T-helper 1 cell (primary cell): ENCODE measurements at places on chromosomes 6 and 20.
A peak's percentile ranks its signal among the peaks of the same experiment; 100 is the strongest.

GRCh38 chr6:140018588-140018987 lies 644.1 kb upstream of the CITED2 start:
- DNase-seq = no peak

- no peak for DNase-seq
Measured at GRCh38 chr20:20214757-20215275, 153.1 kb upstream of the INSM1 start.

DNA sequence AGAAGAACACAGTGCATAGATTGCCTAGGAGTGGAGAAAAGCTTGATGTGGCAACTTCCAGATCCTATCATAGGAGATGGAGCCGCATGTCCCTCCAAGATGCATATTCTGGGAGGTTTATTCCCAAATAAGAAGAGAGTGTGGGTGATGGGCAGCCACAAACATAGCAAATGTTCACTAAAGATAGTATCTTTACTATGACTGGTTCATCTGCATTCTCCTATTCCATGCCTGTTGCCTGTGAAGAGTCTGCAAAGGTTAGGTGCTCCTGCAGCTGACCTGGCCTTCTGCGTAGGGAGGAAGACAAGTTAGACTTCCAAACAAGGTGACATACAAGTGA lies 14.5 kb upstream of the CCN6 start:
- DNase-seq = no peak

GRCh38 chr6:6392214-6393068 lies 72.0 kb upstream of the F13A1 start:
- DNase-seq = no peak

- DNase-seq = no peak
Measured at GRCh38 chr6:20217891-20218290, 5.6 kb upstream of the MBOAT1 start.

DNA sequence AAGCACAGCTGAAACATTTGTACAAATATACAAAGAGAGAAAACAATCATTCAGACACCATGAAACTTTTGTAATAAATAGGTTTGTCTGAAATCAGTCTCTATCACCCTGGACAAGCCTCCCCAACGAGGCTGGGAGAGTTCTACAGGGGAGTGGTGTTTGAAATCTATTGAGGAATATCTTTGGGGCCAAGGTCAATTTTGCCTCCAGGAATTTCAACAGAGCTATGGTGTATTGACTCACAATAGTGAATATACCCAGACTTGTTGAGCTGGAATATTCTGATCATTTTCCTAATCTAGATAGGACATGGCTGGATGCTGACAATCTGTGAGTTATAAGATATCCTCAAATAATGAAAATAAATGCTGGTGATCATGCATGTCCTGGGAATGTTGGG lies 51.5 kb upstream of the ENPP5 start:
- no peak for DNase-seq

GRCh38 chr6:109872549-109872948 lies 105.6 kb upstream of the GPR6 start:
- no peak for DNase-seq

GRCh38 chr20:23142162-23143050 lies 56.3 kb upstream of the CD93 start:
- peak; percentile 85 for DNase-seq

DNA sequence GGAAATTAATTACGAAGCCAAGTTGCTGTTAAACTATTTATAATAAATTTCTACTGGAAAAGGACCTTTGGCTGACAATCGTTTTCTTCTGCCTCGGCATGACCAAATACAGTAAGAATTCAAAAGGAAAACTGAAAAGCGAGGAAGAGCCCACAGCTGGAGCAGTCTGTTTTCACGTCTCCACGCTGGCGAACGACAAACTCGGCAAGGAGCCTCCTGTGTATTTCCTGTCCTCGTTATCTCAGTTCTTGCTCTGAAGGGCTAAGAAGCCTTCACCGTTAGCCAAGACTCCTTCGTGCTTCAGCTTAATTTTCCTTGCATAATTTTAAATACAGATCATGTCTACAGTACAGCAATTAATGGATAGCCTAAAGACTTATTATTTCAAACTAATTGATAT lies 214.3 kb upstream of the PLCB4 start:
- DNase-seq = no peak

DNA sequence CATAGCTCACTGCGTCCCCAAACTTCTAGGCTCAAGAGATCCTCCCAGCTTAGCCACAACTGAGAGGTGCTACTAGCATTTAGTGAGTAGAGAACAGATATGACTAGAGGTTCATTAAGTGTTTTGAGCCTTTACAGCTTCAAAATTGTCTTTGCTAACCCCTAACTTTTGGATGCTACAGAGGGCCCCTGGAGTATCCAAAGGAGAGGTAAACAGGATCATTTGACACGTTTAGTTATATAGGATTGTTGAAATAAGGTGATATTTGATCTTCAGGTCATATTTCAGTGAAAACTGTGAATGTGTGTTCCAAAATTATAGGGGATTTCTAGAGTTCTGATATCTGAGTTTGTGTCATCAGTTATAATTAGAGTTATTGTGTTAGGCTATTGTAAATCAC lies 19.2 kb upstream of the HFE start:
- no peak for DNase-seq

DNA sequence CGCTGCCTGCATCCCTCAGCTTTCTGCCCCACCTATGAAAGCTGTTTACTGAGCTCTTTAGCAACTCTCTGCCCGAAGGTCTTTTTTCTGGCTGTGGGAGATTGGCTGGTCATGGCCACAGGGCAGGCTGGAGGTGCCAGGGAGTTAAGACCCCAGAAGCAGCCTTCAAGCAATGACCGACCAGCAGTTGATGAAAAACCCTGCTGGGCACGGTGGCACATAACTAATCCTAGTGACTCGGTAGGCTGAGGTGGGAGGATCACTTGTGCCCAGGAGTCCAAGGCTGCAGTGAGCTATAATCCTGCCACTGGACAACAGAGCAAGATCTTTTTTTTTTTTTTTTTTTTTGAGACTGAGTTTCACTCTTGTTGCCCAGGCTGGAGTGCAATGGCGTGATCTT lies 20.4 kb upstream of the ITPR3 start:
- no peak for DNase-seq

DNA sequence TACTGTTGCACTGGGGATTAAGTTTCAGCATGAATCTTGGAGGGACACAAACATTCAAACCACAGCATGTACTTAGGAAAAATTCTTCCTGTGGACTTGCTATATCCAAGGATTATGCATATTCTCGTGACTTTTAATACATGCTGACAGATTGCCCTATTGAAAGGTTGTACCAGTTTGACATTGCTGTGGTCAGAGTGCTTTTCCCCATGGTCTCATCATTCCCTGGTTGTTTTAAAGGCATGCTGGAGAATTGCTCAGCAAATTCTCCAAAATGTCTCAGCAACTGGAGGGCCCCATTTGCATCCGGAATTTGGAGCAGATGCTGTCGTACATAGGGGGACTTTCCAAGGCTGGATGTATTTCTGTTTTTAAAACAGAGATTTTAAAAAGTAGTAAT lies 7.4 kb downstream of the HECA start:
- DNase-seq = no peak

DNA sequence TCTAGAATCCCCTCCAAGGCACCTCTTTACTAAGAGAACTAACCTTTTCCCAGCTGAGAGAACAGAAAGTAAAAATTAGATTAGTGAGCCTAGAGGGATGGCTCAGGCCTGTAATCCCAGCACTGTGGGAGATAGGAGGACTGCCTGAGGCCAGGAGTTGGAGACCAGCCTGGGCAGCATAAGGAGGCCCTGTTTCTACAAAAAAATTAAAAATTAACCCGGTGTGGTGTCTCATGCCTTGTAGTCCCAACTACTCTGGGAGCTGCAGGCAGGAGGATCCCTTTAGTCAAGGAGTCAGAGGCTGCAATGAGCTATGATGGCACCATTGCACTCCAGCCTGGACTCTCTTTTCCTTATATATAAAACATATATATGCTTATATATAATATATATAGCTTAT lies 5.5 kb upstream of the OOEP start:
- DNase-seq = no peak

DNA sequence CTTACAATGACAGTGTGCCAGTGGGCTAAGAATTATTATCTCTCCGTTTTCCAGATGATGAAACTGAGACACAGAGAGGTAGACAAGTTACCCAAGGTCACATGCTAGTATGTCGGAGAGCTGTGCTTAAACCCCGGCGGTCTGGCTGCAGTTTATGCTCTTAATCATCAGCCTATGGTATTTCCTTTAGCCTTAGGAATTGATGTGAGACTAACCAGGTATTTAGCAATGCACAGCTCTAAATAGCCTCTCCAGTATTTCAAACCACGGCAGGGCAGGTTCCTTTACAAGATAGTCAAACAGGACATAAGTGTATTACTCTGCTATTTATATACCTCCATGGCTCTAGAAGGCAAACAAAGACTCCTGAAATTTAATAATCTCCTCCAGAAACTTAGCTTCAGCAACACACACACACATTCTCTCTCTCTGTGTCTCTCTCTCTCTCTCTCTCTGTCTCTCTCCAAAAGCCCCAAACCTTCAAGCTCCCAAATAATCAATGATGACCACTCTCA lies 142.0 kb upstream of the ZNF217 start:
- no peak for DNase-seq

- no peak for DNase-seq
Measured at GRCh38 chr6:56115715-56116114, 131.7 kb downstream of the COL21A1 start.

- no peak for DNase-seq
Measured at GRCh38 chr6:32807020-32807580, 9.7 kb downstream of the HLA-DOB start.

GRCh38 chr20:50969435-50969834 lies 10.8 kb downstream of the MOCS3 start:
- no peak for DNase-seq
